ENCODE measurements at places on chromosomes 5 and 9.

GRCh38 chr9:129480227-129480626, 140.7 kb downstream of the C9orf50 start:
- DNase-seq = no peak

GRCh38 chr9:131478421-131478868, 24.3 kb upstream of the POMT1 start:
- no peak for DNase-seq

GRCh38 chr9:95028853-95029219, 288.7 kb downstream of the FANCC start:
- peak; percentile 45 for DNase-seq

DNA sequence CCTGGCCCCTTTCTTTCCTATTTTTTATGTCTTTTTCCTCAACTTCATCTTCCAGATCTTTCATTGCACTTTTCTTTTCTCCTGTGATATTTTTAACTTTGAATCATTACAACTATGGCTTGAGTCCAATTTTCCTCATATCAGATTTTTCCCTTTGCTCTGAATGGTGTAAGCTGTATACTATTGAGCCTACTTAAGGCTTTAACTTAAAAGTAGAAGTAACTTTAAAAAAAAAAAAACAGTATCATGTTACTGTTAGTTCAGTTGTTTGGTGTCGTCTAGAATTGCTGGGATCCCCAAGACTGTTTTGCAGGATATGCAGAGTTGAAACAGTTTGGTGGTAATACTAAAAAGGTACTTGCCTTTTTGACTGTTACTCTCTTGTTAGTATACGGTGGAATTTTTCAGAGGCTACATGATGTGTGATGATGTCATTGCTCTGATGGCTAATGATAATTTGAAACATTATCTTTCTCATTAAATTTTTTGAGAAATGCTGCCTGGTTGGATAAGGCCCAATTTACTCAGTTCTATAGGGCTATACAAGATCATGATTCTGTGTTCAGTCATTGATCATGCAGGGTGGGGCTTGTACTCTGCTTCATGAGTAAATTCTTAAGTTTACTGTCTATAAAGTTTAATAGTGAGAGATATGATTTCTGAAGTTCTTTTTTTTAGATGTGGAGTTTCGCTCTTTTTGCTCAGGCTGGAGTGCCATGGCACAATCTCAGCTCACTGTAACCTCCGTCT, 8.8 kb downstream of the NAA35 start:
- DNase-seq = no peak

DNA sequence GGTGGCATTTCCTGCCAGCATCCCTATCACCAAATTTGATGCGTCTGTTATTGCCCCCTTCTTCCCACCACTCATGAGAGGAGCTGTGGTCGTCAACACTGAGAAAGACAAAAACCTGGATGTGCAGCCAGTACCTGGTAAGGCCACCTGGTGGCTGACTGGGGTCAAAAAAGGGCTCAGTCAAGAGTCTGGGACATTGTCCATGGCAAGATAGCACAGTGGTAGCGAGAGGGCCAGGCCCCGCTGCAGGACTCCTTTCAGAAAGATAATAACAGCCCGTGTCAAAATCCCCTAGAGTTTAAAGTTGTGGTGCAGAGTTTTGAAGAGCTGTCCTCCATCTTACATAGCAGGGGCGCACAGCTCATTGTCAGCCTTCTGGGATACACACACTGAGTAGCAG, 40.8 kb downstream of the CSF1R start:
- DNase-seq = no peak

- no peak for DNase-seq
Measured at GRCh38 chr9:133127340-133127981, 6.4 kb upstream of the RALGDS start.

- peak; percentile 46 for DNase-seq
Measured at GRCh38 chr9:21326526-21327139, 8.6 kb downstream of the KLHL9 start.

GRCh38 chr9:28853477-28853876, 1280.2 kb upstream of the C9orf72 start:
- no peak for DNase-seq

- DNase-seq = no peak
Measured at GRCh38 chr5:98963019-98963418, 34.2 kb upstream of the CHD1 start.

DNA sequence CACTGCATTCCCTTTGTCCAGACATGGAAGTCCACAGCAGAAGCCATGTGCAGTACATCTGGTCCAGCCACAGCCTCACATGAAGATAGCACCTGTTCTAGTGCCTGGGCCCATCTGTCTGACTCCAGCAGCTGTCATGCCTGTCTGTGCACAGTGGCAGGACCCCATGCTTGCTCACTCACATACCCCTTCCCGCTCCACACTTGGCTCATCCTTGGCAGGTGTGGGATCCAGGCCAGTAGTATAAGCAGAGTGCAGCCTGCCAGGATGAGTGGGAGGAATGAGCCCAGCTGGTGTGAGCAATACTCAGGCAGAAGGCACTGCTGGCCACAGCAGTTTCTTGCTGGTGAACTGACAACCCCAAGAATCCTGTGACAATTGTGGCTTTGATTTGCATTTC, 168.0 kb downstream of the PRDM9 start:
- DNase-seq = no peak

DNA sequence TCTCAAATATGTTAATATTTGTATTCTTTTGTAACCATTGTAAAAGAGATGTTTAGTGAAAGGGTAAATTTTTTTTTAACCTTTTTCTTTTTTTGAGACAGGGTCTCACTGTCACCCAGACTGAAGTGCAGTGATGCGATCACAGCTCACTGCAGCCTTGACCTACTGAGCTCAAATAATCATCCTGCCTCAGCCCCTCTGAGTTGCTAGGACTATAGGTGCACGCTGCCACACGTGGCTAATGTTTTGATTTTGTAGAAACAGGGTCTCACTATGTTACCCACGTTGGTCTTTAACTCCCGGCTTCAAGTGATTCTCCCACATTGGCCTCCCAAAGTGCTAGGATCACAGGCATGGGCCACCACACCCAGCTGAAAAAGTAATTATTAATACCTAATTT, 58.0 kb upstream of the CDK5RAP2 start:
- DNase-seq = no peak

DNA sequence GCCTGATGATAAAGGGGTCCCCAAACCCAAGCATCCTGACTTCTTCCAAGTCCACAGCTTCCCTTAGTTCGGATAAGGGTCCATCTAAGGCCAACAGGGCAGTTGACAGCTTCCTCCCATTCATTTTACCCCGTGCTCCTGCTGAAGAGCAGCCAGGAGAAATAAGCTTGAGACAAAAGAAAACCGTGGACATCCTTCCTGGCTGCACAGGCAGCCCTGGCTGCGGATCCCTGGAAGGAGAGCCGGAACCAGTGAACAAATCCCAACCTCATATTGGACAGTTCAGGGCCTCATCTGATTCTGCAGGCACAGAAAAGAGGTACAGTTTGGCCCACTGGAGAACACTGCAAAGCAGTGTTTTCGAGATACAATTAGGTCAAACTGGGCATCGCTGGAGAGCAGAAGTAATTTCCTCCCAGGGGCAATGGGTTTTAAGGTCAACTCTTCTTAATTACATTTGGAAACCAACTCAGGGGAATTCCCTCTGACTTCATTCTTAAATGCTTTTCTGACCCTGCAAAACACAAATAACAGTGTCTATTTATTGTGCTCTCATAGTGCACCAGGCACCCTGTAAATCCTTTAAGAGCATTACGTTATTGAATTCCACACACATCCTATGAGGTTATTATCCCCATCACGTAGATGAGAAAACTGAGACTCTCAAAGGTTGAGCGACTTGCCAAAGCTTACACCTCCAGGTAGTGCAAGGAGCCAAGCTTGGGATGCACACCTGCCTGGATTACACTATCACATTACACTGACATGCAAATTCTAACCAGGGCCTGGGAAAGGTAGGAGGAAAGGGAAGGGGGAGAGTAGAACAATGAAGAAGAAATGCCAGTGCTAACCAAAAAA, 21.2 kb downstream of the ADAM19 start:
- DNase-seq = no peak

GRCh38 chr9:90942555-90942954, 140.9 kb downstream of the SYK start:
- DNase-seq = peak; percentile 23

DNA sequence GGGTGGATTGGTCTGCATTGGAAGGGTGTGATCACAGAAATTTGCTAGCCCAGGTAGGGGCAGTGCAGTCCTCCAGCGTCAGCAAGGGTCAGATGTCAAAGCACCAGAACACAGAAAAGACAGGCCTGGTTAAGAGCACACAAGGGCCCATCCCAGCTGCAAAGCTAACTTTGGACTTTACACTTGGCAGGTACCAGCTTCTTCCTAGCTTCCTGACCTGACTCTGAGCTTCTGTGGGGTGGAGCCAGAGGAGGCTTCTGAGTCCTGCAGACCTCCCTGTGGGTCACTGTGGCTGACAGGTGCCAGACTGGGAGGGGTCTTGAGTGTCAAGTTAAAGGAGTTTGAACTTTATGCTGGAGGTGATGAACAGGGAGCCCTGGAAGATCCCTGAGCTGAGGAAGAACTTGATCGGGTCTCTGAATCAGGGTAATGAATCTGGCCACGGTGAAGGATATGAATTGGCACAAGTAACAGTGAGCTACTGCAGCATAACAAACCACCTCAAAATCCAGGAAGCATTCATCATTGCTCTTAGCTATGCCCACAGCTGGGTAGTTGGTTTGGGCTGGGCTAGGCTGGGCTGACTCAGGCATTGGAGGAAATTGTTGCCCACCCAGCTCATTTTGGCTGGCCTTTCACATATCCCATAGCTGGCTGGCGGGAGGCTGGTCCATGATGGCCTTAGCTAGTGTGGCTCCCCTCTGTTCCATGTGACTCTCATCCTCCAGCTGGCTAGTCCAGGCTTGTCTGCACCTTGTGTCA, 63.4 kb downstream of the BARX1 start:
- DNase-seq = no peak

DNA sequence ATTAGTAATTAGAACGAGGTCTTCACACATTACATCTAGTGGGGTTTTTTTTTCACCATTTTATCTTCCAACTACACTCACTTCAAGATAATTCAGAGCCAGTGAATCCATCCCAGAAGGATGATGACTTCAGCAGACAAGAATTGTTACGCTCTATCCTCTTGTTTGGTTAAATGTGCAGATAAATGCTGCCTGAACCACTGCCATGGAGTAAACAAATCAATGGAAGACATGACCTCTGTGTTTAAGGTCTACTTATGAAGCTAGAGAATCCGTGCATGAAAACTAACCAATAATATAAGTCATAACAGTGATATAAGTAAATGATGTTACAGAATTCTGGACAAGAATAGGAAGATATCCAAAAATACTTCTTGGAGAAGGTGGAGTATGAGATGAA, 602.6 kb downstream of the TLR4 start:
- DNase-seq = no peak

GRCh38 chr9:131319486-131319885, 30.0 kb downstream of the PLPP7 start:
- no peak for DNase-seq

DNA sequence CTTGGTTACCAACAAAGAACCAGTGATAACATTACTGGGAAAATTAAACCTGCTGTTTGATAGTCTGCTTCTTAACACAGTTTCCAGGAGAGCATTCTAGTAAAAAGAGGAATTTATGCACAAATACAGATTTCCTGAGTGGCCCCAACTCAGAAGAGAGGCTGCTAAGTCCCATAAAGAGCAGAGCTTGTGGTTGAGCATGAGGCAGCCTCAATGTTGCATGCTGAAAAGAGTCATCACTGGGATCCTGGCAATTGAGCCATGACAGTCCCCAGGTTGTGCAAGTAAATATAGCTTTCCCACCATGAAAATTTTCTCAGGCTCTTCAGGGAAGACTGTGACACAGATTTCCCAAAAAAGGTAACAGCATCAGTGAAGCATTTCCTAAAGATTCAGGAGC, 47.5 kb upstream of the ADRB2 start:
- DNase-seq = no peak

DNA sequence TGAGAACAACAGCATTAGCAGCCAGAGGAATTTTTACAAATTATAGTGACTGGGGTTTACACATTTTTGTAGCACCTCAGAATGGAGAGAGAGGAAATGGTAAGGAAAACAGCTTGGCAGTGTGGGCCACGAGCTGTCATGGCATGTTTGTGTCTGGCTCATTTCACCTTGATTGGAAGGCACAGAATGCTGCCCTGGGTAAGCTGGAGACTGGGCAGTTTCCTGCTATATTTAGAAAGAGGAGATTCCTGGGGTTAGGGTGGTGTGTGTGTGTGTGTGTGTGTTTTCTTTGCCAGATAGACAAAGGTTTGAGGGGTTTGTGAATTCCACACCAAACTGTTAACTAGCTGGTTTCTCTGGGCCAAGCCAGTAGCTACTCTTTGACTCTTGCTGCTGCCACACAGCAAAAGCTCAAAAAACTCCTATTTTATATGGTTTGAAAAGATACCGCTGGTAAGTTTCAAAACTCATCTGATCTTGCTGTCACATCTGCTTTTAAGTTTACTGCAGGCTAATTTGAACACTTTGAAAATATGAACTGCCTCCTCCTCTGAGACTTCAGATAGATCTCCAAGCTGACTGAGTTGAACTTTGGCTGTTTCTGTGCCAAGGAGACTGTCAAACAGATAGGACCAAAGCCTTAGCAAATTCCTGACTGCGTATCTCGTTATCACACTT, 9.1 kb downstream of the ARHGAP26 start:
- DNase-seq = no peak

GRCh38 chr9:114737118-114737517, 55.1 kb upstream of the TEX48 start:
- DNase-seq = no peak

Data from DMS153 (cell line).